ENCODE measurements at places on chromosomes 5 and 9.

DNA sequence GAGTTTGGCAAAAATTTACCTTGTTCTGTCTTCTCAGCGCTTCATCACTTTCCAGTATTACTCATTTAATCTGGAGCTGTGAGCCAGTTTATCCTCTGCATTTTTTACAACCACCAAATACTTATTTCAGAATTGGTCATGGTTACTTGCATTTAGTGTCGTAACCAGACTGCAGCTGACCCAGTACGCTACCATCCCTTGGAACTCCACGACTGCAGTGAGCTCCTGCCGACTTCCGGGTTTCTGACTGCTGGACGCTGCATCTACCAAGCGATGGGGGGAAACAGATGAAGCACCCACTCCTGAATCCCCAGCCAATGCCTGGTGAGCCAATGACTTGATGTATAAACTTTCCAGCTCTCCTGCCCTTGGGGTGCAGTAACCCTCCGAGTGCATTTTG is 174.4 kb upstream of the PRLR start:
- DNase-seq: no peak

DNA sequence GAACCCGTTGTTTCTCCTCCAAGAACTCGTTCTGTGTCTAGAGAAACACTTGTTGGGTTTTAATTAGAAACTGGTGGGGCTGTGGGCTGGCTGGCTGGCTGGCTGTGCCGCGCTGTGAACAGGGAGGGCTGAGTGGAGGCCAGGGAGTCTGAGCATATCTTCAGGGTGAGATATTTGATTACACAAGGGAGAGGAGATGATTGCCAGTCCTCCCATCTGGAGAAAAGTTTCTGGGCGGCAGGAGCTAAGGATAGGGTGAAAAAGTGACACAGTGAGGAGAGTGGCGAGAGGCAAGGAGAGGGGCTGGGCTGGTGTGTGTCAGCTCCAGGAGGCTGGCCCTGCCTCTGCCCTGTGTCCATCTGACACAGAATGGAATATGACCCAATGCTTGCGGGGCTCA is 63.0 kb downstream of the GDNF start:
- DNase-seq: no peak

- DNase-seq: no peak
Observed at GRCh38 chr5:171647043-171647903, 138.3 kb upstream of the SMIM23 start.

DNA sequence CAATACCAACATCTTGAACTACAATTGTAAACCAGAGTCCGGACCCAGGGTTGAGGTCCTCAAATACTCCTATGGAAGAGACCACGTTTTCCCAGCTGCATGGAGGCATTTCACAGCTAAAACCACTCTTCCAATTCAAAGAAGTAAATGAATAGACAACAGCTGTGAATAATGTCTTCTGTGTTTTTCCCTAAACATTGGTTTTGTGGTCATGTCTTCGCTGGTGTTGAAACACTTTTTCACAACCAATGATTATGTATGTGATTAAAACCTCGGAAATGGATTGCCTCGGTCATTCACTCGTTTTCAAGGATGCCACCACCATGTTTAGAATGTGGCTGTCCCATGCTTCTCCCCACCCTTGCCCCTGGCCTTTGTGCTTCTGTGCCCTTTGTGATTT is 9.4 kb upstream of the TENT4A start:
- DNase-seq: no peak

DNA sequence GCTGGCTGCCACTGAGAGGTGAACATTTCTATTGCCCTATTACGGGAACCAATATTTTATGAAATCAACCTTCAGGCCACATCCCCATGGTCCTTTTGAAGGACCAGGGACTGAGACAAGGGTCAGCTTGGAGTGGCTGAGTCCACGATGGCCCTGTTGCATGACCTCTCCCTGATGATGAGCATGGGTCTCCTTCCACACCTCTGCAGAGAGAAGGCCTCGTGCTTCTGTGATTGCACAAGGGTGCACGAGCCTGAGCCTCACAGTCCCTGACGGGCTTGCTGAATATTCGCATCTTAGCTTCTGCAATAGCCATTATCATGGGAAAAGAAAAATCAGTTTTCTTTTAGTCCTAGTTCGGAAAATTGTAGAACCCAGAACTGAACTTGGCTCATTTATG is 255.0 kb upstream of the IRX2 start:
- DNase-seq: no peak

All from activated CD4-positive, CD25-positive, alpha-beta regulatory T cell treated with anti-CD3 and anti-CD28 coated beads, Interleukin-2, amount 50 U/mL, for 72 hours (primary cell).